Peyer's patch (tissue), 4 donors: ENCODE measurements at places on chromosomes 16 and 17. TPM values are rescaled to one million over a fixed set of nuclear protein-coding genes. Genes with fewer than 3 reads are reported as not detected.

DNA sequence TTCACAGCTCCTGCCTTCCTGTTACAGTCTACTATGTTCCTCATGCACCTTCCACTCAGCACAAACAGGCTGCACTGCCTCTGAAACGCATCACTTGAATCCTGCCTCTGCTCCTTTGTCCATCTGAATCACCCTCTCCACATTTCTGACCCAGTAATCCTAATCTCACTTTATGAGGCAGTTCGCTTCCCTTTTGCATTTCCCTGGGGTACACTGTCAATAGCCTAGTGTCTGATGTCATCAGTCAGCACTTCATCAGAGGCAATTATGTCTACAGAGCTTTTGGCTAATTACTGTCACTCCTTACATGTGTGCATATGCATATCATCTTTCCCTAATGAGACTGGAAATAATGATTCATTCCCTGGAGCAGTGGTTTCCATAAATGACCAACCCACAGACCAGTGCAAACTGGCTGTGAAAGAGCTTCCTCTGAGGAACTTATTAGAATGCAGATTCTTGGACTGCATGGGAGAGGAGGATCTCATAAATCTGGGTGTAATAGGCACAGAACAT, 23.6 kb downstream of the CA4 start:
- peaks cover 4% of the 10 kb centered on the region for H3K4me1 ChIP-seq
- H3K4me3 ChIP-seq: no peak overlapping the region
- H3K27me3 ChIP-seq: no peaks in the 10 kb centered on the region
- no peak for DNase-seq
- no peaks in the 10 kb centered on the region for H3K36me3 ChIP-seq

- no peak for DNase-seq
- peak overlapping the region; percentile 94 for H3K4me3 ChIP-seq
- no peak overlapping the region for H3K27ac ChIP-seq
- H3K27me3 ChIP-seq: no peaks in the 10 kb centered on the region
- no peaks in the 10 kb centered on the region for H3K36me3 ChIP-seq
Measured at GRCh38 chr17:75513641-75514000, 1.7 kb downstream of the CASKIN2 start.

GRCh38 chr16:68893710-68894705, 50.7 kb downstream of the TANGO6 start:
- H3K4me3 ChIP-seq: no peak overlapping the region
- no peaks in the 10 kb centered on the region for H3K27me3 ChIP-seq
- no peak overlapping the region for H3K27ac ChIP-seq
- no peak for DNase-seq
- no peaks in the 10 kb centered on the region for H3K36me3 ChIP-seq
- no peaks in the 10 kb centered on the region for H3K4me1 ChIP-seq

GAST gene
- not detected for total RNA-seq

- no peaks in the 10 kb centered on the region for H3K4me1 ChIP-seq
- DNase-seq: no peak
Measured at GRCh38 chr16:86085795-86086194, 186.8 kb downstream of the IRF8 start.

DNA sequence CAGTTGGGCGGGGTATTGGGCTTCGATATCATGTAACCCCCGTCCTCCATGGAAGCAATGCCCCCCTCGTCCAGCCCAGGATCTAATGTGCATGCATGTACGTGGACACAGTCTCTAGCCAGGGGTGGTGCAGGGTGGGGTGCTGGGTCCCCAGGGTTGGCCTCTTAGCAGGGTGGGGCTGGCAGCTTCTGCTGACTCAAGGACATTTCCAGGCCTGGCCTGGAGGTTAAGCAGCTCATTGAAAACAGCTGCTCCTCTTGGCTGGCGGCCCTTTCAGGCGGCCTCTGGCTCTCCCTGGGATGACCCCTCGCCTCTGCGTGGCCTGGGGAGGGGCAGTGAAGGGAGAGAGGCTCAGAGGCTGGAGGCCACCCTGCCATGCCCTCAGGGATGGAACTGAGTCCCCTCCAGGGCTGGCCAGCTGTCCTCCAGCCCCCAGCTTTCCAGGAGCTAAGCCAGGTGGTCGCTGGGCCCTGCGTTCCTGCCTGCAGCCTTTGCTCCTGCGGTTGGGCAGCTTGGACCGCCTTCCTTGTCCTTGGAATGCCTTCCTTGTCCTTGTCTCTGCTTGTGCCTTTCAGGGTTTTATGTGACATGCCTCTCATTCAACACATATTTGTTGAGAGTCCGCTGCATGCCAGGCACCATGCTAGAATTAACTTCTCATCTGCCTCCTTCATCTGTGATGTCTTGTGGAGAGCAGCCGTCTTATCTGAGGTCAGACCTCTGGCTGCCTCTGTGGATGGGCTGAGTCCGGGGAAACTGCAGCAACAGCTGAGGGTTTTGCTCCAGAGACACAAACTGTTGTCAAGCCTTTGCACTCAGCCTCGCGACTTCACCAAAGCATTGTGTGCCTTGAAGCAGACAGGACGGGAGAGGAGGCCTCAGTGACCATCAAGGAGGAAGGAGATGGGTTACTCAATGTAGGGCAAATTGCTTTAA, 26.6 kb downstream of the MRC2 start:
- no peaks in the 10 kb centered on the region for H3K36me3 ChIP-seq
- no peak overlapping the region for H3K4me3 ChIP-seq
- peak overlapping the region; percentile 65 for H3K27ac ChIP-seq
- no peaks in the 10 kb centered on the region for H3K27me3 ChIP-seq
- DNase-seq: no peak
- peaks cover 27% of the 10 kb centered on the region for H3K4me1 ChIP-seq

ABCA10 gene
- total RNA-seq: 18.2 TPM

DNA sequence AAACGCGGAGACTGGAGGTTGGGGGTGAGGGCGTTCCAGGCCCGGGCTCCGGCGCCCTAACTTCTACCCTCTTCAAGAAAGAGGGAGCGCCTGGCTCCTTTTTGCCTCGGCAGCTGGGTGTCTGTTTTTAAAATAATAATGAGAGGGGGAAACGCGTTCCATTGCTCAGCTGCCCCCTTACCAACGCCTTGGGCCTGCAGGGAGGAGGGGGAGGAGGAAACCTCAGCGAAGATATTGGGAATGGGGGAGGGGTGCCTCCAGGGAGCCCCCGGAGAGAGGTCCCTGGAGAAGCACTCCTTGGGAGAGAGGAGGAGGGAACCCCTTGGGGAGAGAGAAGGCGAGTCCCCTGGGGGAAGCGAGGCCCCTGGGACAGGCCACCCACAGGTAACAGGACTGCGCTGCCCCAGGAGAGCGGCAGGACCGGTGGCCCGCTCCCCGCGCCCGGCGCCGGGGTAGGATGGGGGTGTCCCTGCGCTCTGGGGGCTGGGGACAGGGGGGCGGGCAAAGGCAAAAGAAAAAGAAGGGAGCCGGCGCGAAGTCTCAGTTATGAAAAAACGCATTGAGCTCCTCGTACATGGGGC, 2.7 kb downstream of the NEUROD2 start:
- no peak overlapping the region for H3K27ac ChIP-seq
- H3K27me3 ChIP-seq: peaks cover 9% of the 10 kb centered on the region
- peaks cover 15% of the 10 kb centered on the region for H3K4me1 ChIP-seq
- H3K4me3 ChIP-seq: no peak overlapping the region
- DNase-seq: no peak

DNA sequence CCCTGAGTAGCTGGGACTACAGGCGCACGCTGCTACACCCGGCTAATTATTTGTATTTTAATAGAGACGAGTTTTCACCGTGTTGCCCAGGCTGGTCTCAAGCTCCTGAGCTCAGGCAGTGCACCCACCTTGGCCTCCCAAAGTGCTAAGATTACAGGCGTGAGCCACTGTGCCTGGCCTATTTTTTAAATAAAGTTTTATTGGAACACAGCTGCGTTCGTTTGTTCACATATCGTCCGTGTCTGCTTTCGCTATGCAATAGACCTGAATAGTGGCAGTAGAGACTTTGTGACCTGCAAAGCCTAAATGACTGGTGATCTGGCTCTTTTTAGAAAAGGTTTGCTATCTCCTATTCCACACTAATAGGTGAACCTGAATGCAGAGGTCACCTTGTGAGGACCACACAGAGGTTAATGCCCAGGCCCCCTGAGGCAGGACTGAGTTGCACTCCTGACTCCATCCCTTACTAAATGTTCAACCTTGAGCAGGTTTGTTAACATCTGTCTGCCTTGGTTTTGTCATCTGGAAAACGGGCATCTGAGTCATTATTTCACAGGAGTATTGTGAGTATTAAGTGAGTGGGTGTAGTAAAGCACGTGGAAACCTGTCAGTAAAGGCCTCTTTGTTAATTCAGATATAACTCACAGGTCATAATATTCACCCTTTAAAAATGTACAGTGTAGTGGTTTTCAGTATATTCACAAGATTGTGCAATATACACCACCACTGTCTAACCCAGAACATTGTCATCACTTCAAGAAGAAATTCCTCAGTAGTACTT, 157.5 kb upstream of the CACNG5 start:
- no peaks in the 10 kb centered on the region for H3K27me3 ChIP-seq
- peak overlapping the region; percentile 43 for H3K27ac ChIP-seq
- no peak for DNase-seq
- H3K4me1 ChIP-seq: no peaks in the 10 kb centered on the region
- H3K4me3 ChIP-seq: no peak overlapping the region

DNA sequence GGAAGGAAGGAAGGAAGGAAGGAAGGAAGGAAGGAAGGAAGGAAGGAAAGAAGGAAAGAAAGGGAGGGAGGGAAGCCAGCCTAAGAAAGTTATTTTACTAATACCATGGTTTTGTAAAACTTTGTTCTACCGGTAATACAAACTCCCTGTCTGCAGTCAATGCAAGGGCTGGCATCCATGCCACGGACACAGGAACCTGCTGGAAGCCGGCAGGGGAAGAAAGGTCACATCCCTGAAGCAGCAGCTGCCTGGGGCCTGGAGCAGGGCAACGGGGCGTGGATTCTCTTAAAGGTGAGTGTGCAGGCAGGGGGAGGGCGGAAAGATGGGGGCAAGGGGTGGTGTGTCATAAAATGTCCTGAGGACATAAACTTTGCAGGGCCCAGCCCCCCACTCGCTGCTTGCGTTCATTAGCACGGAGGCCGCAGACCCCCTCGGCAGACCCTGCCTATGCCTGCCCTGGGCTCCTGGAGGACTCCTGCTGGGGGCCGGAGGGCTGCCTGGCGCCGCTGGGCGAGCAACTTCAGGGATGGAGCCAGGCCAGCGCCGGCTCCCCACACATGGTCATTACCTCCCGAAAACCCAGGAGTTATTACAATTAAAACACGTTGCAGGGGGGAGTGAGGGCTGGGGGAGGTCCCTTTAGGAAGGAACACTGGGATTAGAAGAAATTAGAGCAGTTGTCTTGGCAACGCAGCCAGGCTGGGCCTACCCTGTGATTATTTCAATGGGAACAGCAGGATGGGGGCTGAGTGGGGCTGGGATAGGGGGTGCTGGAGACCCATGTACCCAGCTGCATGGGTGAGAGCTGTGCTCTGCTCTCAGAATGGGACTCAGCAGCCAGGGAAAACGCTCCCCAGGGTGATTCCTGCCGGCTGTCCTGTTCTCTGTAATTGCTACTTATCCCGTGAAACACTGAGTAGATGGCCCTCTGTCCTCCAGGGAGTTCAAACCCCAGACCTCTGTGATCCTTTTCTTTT, 257.9 kb downstream of the SOX9 start:
- peaks cover 8% of the 10 kb centered on the region for H3K4me1 ChIP-seq
- no peak overlapping the region for H3K27ac ChIP-seq
- DNase-seq: no peak
- H3K36me3 ChIP-seq: no peaks in the 10 kb centered on the region
- no peak overlapping the region for H3K4me3 ChIP-seq
- no peaks in the 10 kb centered on the region for H3K27me3 ChIP-seq

- H3K27me3 ChIP-seq: no peaks in the 10 kb centered on the region
- H3K36me3 ChIP-seq: no peaks in the 10 kb centered on the region
- H3K27ac ChIP-seq: no peak overlapping the region
- no peak overlapping the region for H3K4me3 ChIP-seq
- DNase-seq: no peak
- H3K4me1 ChIP-seq: no peaks in the 10 kb centered on the region
Measured at GRCh38 chr17:50328363-50329325, 17.3 kb upstream of the XYLT2 start.

- DNase-seq: no peak
- no peaks in the 10 kb centered on the region for H3K36me3 ChIP-seq
- H3K27ac ChIP-seq: no peak overlapping the region
Measured at GRCh38 chr16:4075534-4075933, 40.7 kb downstream of the ADCY9 start.

RGS11 gene
- 16.5 TPM for total RNA-seq

- no peaks in the 10 kb centered on the region for H3K36me3 ChIP-seq
- H3K4me1 ChIP-seq: peaks cover 12% of the 10 kb centered on the region
- H3K27ac ChIP-seq: peak overlapping the region; percentile 69
- peak; percentile 90 for DNase-seq
Measured at GRCh38 chr17:50199803-50200456, 1.5 kb downstream of the COL1A1 start.

- H3K36me3 ChIP-seq: no peaks in the 10 kb centered on the region
- no peak overlapping the region for H3K4me3 ChIP-seq
- DNase-seq: no peak
- H3K27me3 ChIP-seq: no peaks in the 10 kb centered on the region
Measured at GRCh38 chr17:32882734-32883133, 5.8 kb upstream of the MYO1D start.

- no peak overlapping the region for H3K27ac ChIP-seq
- no peaks in the 10 kb centered on the region for H3K27me3 ChIP-seq
- H3K4me3 ChIP-seq: no peak overlapping the region
- H3K4me1 ChIP-seq: no peaks in the 10 kb centered on the region
- DNase-seq: no peak
- no peaks in the 10 kb centered on the region for H3K36me3 ChIP-seq
Measured at GRCh38 chr16:54630284-54630967, 300.2 kb upstream of the IRX5 start.
